ENCODE measurements at places on chromosomes 7 and 10.

DNA sequence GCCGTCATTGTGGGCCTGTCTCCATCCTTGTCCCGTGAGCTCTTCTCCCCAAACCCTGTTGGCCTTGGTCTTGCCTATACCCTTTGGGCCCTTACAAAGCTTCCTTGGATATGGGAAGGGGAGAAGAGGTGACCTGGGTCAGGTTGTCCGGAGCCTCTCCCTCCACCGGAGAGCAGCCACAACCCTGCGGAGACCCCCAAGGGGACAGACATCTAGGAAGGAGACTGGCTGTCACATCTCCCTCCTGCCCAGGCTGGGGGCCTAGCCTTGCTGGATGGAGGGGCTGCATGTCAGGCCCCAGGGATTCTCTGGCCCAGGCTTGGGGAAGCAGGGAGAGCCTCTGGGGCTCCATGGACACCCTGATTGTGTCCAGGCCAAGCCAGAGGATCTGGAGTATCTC lies 11.8 kb downstream of the NACAD start:
- no peak for DNase-seq

DNA sequence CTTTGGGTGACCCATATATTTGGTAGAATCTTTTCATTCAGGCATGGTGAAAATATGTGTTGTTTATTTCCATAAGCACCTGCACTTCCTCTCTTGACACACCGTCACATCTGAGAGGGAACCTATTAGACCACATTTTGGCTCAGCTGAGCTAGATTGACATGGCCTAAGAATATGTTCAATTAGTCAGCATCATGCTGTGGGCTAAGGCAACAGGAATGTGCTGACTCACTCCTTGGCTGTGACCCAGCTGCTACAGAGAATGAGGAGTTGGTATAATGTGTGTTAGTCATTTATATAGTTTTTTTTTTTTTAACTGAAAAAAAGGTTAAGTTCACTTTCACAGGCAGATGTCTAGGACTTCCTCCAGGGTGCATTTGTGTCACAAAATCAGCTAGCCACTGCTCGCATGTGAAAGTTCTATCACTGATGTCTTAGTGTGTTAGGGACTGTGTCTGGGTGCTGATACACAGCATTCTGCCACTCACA lies 180.6 kb downstream of the SEMA3E start:
- peak; percentile 99 for DNase-seq

DNA sequence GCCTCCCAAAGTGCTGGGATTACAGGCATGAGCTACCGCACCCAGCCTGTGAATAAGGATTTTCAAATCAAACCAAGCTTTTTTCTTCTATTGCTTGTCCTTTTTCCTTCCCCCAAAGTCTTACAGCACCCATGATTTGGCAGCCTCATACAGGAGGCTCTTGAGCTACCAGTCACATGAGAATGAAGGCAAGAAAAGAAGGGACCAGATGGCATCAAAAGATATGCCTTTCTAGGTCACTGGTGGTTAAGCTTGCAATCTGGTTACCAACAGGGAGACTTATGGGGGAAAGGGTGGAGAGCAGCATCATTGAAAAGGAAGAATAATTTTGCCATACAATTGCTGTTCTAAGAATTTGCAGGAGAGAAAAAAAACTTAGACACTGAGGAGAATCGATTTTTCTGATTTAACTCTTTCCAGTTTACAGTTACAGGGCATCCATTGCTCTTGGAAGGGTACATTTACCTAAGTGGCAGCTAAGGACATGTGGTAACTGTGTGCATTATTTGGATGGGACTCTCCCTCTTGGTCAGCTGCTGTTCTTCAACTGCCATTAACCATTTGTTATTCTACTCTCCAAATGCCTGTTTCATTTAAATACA lies 29.5 kb downstream of the SMNDC1 start:
- DNase-seq, result no peak

GRCh38 chr7:3019801-3020200 lies 23.9 kb downstream of the CARD11 start:
- no peak for DNase-seq

DNA sequence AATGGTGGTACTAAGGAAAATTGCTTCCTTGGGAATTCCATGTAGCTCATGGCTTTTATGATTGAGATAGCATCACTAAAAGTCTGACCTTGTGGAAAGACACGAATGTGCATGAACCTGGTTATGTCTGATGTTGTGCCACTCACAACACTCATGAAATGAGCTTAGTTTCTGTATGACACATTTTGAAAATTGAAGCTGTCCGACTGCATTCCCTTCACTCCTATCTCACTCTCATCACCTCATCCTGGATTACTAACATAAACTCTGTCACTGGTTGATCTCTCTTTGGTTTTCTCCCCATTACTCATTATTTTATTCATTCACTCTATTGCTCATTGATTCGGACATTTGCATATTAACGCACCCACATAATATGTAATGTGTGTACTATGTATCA lies 190.0 kb upstream of the VWC2 start:
- DNase-seq, result no peak

DNA sequence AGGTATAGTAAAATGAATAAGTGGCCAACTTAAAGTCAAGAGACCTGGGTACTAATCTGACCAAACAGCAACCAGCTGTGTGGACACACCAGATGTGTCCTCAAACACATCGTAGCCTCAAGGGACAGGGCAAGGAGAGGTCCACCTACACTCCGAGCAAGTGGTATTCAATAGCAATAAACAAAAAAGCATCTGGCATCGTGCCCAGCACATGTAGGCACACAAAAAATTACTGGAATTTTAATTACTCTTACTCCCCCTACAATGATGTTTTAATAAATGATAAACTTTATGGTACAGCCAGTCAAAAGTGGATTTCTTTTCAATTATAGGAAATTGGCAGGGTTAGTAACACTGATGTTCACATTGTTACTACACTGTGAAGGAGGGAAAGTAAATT lies 3.5 kb upstream of the RGS10 start:
- peak; percentile 30 for DNase-seq

- DNase-seq, result no peak
Observed at GRCh38 chr7:8343556-8343955, 81.6 kb upstream of the ICA1 start.

DNA sequence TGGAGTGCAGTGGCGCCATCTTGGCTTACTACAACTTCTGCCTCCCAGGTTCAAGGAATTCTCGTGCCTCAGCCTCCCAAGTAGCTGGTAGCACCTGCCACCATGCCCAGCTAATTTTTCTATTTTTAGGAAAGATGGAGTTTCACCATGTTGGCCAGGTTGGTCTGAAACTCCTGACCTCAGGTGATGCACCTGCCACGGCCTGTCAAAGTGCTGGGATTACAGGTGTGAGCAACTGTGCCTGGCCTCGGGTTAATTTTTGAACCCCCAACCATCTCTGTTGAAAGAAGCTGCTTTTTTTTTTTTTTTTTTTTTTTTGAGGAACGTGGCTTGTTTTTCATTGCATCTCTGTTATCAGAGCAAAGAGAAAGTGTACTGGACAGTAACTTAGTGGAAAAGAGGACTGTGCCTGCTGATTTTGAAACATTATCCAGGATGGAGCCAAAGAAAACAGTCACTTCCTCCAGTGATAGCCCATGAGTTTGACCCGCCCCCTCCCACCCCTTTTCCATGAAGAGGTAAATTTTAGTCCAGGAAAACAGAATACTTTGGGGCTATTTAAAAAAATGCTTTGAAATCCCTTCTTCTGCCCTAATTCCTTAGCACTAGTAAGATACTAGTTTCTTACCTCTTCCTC lies 38.3 kb downstream of the WBP1L start:
- peak; percentile 45 for DNase-seq

DNA sequence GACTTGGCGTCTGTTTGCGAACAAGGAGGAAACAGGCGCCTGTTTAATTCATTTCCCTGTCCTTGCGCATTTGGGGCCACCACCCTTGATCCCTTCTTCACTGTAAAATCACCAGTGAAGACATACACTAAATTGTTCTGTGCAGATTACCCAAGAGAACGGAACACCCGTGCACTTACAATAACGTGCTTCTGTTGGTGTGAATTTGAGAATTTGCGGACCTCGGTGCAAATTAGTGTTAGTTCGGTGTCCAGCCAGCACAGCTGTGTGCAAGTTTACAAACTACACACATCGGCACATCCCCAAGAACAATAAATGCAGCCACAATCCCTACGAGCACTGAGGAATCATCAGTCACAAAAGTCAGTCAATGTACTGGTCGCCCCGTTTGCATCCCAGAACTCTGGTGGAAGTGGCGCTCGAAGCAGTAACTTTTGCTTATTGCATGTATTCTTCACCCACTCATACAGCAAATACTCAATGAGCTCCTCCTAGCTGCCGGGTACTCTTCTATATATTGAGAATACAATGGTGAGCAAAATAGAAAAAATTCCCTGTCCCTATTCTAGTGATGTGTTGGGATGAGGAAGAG lies 786 bp upstream of the CNOT4 start:
- peak; percentile 37 for DNase-seq

GRCh38 chr7:158302274-158303070 lies 285.2 kb downstream of the PTPRN2 start:
- peak; percentile 17 for DNase-seq

DNA sequence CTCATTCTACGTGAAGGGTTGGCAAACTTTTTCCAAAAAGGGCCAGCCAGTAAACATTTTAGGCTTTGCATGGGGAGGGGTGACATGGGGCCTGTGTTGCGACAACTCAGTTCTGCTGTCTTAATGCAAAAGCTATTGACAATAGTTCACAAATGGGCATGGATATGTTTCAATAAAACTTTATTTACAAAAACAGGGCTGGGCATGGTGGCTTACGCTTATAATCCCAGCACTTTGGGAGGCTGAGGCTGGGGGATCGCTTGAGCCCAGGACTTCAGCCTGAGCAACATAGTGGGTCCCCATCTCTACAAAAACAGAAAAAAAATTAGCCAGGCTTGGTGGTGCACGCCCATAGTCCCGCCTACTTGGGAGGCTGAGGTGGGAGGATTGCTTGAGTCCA lies 141.1 kb downstream of the SVIL start:
- no peak for DNase-seq

Measured in fibroblast of skin of scalp (primary cell).